ENCODE measurements at places on chromosomes 3 and 15.

GRCh38 chr3:3893590-3893989, 94.4 kb downstream of the LRRN1 start:
- DNase-seq, result no peak

DNA sequence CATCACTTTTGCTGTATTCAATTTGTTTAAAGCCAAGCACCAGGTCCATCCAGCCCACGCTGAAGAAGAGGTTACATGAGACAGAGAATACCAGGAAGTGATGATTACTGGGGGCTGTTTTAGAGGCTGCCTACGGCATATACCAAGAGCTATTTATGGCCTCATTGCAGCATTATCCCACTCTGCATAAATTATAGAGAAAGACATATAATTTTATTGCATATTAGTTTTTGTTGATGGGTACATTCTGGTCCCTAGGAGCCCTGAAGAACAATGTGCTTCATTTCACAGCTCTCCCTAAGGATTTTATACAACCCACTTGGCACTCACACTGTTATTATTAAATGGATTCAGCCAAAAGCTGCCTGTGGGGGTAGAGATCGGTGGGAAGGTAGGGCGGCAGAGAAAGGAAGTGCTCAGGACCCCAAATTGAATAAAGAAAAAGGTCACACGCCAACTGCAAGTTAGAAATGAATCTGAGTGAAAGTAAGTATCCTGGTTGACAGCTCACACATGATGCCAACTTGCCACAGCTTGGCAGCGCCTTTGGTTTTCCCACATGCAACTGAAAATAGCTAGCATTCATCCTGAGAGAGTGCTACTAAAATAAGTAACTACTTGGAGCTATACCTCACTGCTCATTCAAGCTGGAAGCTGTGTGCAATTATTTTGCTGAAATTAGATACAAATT, 73.7 kb downstream of the CCNL1 start:
- no peak for DNase-seq

DNA sequence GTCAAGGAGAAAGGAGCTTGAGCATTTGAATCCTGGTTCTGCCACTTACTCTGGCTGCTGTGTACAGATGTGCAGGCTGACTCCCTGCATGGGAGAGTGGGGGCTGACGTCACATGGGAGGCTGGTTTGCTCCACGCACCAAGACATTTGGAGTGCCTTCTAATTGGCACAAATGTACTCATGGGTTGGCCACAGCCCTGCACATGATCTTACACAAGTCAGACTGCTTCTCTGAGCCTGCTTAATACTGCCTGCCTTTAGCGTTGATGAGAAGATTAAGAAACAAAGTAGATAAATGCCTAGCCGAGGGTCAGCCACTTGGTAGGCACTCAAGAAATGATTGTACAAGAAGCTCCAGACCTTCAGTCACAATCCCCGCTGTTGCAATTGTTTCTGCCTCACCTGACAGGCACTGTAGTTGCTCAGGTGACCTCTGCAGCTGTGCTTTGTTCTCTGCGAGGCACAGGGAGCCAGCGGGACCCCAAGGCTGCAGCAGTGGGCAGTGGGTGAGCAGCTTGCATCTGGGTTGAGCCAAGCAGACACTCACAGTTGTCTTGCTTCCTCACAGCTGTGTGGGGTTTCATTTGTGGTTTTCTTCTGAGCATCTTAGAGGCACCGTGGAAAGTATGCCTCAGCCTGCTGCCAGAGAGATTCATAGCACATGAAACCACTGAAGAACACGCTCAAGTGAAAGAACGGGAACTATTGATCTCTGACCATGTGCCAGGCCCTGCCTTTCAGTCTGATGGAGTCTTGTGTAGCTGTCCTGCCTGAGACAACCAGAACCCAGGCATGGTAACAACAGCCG, 33.1 kb downstream of the GRK7 start:
- DNase-seq, result no peak

- peak; percentile 73 for DNase-seq
Observed at GRCh38 chr3:58013973-58014649, 5.9 kb downstream of the FLNB start.

- no peak for DNase-seq
Observed at GRCh38 chr15:90033006-90033405, 31.9 kb downstream of the ZNF710 start.

DNA sequence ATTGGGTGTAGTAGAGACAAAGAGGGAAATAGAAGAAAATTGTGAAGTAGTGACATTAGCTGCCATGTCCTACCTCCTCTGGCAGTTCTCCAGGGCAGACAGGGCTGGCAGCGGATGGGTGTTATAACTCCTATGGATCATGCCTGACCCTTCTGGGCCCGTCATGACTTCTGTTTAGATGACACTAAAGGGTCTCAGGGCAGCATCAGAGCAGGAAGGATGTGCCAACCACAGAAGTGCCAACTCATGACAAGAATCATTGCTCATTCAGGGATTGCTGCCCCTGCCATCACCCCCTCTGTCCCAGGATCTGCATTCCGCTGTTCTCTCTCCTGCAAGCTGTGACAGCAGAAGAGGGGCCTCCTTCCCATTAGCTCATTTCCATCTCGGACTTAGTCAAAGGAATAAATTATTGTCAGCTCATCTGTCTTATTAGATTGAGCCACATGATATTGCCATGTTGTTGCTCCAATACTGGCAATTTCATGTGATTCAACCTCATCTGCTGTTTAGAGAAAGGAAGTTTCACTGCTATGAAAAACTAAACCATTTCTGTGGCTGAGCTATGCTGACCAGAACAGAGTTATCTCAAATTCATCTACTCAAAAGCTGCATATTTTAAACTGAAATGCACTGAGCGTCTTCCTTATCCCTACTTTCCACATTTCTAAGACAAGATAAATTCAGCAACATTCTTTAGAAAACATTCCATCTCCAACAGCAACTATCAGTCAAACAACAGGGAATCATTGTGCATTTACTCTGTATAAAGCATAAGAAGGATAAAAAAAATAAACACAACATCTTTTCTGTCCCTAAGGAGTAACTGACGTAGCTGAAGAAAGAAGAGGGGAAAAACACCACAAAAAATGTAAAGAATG, 271.6 kb downstream of the FHIT start:
- no peak for DNase-seq

- DNase-seq, result no peak
Observed at GRCh38 chr3:135191708-135192107, 396.6 kb downstream of the EPHB1 start.

GRCh38 chr3:100047455-100048141, 66.7 kb downstream of the FILIP1L start:
- peak; percentile 96 for DNase-seq

GRCh38 chr15:33191591-33191990, 2.9 kb downstream of the FMN1 start:
- DNase-seq, result no peak

DNA sequence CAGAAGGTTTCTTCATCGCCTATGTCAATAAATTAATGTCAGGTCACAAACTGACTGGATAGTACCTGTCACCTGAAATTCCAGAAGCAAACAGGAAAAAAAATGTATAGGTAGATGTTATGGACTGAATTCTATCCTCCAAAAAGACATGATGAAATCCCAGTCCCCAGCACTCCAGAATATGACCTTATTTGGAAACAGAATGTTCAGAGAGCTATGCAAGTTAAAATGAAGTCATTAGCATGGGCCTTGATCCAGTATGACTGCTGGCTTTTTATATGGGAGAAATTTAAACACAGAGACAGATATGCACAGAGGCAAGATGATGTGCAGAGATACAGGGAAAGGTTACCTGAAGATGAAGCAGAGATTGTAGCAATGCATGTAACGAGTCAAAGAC, 953.4 kb downstream of the ZPLD1 start:
- no peak for DNase-seq

DNA sequence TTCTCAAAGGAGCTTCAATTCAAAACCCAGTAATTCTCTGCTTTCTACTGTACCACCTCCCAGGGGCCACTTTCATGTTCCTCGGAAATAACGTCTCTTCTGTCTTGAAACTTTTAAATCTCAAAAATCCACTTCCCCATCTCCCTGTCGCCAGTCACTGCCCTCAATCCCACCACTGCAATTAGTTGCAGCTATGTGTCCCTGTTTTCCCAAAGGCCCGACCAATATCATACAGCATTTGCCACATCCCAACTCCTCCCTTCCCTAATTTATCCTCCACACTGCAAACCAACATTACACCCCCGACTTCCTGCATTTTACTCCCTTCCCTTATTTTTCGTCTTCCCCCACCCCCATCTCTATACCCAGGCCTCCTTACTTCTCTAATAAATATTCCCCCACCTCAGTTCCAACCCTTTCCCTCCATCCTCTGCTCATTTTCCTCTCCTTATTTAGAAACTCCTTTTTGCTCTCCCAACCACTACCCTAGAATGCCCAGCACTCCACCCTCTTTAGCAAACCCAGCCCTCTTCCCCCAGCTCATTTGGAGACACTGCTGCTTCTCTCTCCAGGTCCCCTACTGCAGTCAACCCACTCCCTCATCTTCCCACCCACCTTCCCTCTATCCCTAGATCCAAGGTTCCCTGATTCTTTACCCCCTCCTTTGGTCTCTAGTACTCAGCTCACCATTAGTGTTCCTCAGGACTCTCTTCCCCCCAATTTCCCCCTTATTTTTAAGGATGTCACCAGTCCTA, 1.1 kb downstream of the NPTN start:
- DNase-seq, result peak; percentile 52

DNA sequence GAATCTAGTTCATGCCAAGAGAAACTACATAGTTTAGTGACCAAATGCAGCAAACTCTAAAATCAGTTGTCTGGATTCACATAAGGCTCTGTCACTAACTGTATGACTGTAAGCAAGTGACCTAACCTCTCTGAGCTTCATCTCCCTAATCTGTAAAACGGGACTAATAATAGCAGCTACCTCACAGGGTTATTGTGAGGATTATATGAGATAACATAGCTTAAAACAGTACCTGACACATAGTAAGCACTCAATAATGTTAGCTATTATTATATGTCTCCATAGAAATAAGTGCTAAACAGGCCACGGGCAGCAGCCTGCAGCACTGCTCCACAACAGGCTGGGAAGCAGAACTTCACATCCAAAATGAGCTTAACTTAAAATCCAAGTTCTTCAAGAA, 30.2 kb downstream of the NPTN start:
- DNase-seq, result no peak
